Motor neuron (in vitro differentiated cells): ENCODE measurements at places on chromosomes 3 and 15. TPM values are rescaled to one million over a fixed set of nuclear protein-coding genes. Genes with fewer than 3 reads are reported as not detected.

Gene GHSR
- total RNA-seq, result 0.16 TPM in 1 of 2 replicates, not detected in the other

Gene BLOC1S6
- total RNA-seq, result 80.1 and 89.0 TPM in 2 replicates

Gene ROPN1
- total RNA-seq, result 1.8 TPM in 1 of 2 replicates, not detected in the other

Gene SERPINI1
- total RNA-seq, result 0.26 and 1.2 TPM in 2 replicates

Gene SLC2A2
- 0.17 TPM in 1 of 2 replicates, not detected in the other for total RNA-seq

Gene ZPLD1
- total RNA-seq, result 0.08 and 0.32 TPM in 2 replicates

Gene C2CD4A
- total RNA-seq, result 61.3 and 80.3 TPM in 2 replicates

Gene GOLGA8M
- total RNA-seq, result 0.51 TPM in 1 of 2 replicates, not detected in the other

Gene CCK
- total RNA-seq, result 2.3 and 2.8 TPM in 2 replicates

Gene ATP13A4
- total RNA-seq, result 2.2 and 2.9 TPM in 2 replicates

Gene STRIT1
- total RNA-seq, result not detected in 2 replicates

Gene GRK7
- total RNA-seq, result 0.35 TPM in 1 of 2 replicates, not detected in the other

Gene SPINT1
- total RNA-seq, result 0.70 and 1.2 TPM in 2 replicates

Gene ILDR1
- not detected in 2 replicates for total RNA-seq

Gene NEIL1
- total RNA-seq, result 11.5 and 17.3 TPM in 2 replicates

Gene OCA2
- total RNA-seq, result 0.96 TPM in 1 of 2 replicates, not detected in the other

Gene SERPINI2
- total RNA-seq, result 0.18 TPM in 1 of 2 replicates, not detected in the other

Gene P2RY1
- 2.2 and 2.3 TPM in 2 replicates for total RNA-seq

Gene PLA2G4D
- 0.31 TPM in 1 of 2 replicates, not detected in the other for total RNA-seq

Gene GOLGA6A
- total RNA-seq, result 0.31 and 2.2 TPM in 2 replicates

Gene MYNN
- 13.4 and 15.1 TPM in 2 replicates for total RNA-seq

Gene WDR49
- 0.75 and 1.0 TPM in 2 replicates for total RNA-seq

Gene GOLGA8S
- 0.13 and 0.31 TPM in 2 replicates for total RNA-seq

Gene CCRL2
- 0.31 TPM in 1 of 2 replicates, not detected in the other for total RNA-seq

Gene TNIK
- 25.2 and 26.1 TPM in 2 replicates for total RNA-seq

Gene NAALADL2
- 2.3 and 2.5 TPM in 2 replicates for total RNA-seq

Gene ECE2
- 0.46 and 0.50 TPM in 2 replicates for total RNA-seq

Gene FETUB
- total RNA-seq, result not detected in 2 replicates

Gene AMIGO3
- total RNA-seq, result 2.2 and 2.3 TPM in 2 replicates

Gene RAD51
- total RNA-seq, result 0.93 and 1.2 TPM in 2 replicates

Gene SHC4
- 3.9 and 4.6 TPM in 2 replicates for total RNA-seq

Gene SLC12A1
- 0.39 TPM in 1 of 2 replicates, not detected in the other for total RNA-seq

Gene CCDC33
- total RNA-seq, result 6.9 and 7.4 TPM in 2 replicates

Gene CSTA
- total RNA-seq, result 0.79 and 1.6 TPM in 2 replicates

Gene TMEM108
- 1.0 and 2.2 TPM in 2 replicates for total RNA-seq

Gene TMEM212
- total RNA-seq, result not detected in 2 replicates

Gene ASB14
- 2.2 and 2.4 TPM in 2 replicates for total RNA-seq

Gene FAIM
- 12.6 and 13.1 TPM in 2 replicates for total RNA-seq

Gene KBTBD13
- 0.19 TPM in 1 of 2 replicates, not detected in the other for total RNA-seq

Gene GPR160
- 4.0 and 4.8 TPM in 2 replicates for total RNA-seq

Gene TGM5
- total RNA-seq, result 0.31 TPM in 1 of 2 replicates, not detected in the other

Gene TMEM87A
- total RNA-seq, result 48.2 and 48.5 TPM in 2 replicates

Gene CYP11A1
- total RNA-seq, result 2.2 and 3.1 TPM in 2 replicates

Gene ADGRG7
- 0.09 TPM in 1 of 2 replicates, not detected in the other for total RNA-seq

Gene CAPN3
- 1.6 and 2.2 TPM in 2 replicates for total RNA-seq

Gene ZNF385D
- 4.1 and 5.1 TPM in 2 replicates for total RNA-seq

Gene CHRM5
- 0.36 and 0.89 TPM in 2 replicates for total RNA-seq

Gene MCF2L2
- total RNA-seq, result 9.0 and 9.1 TPM in 2 replicates

Gene CLRN1
- total RNA-seq, result 1.6 and 2.1 TPM in 2 replicates

Gene CHAC1
- 7.9 and 9.7 TPM in 2 replicates for total RNA-seq

Gene INSYN1
- total RNA-seq, result 27.6 and 34.4 TPM in 2 replicates

Gene CCDC54
- 0.37 TPM in 1 of 2 replicates, not detected in the other for total RNA-seq

Gene HTD2
- 10.8 and 11.5 TPM in 2 replicates for total RNA-seq
